Right atrium auricular region (tissue), 2 donors: ENCODE measurements at places on chromosomes 11 and 22. TPM values are rescaled to one million over a fixed set of nuclear protein-coding genes. Genes with fewer than 3 reads are reported as not detected.

SLC6A5 gene
- 0.11 TPM for total RNA-seq

RHOD gene
- total RNA-seq: 39.1 TPM

DNA sequence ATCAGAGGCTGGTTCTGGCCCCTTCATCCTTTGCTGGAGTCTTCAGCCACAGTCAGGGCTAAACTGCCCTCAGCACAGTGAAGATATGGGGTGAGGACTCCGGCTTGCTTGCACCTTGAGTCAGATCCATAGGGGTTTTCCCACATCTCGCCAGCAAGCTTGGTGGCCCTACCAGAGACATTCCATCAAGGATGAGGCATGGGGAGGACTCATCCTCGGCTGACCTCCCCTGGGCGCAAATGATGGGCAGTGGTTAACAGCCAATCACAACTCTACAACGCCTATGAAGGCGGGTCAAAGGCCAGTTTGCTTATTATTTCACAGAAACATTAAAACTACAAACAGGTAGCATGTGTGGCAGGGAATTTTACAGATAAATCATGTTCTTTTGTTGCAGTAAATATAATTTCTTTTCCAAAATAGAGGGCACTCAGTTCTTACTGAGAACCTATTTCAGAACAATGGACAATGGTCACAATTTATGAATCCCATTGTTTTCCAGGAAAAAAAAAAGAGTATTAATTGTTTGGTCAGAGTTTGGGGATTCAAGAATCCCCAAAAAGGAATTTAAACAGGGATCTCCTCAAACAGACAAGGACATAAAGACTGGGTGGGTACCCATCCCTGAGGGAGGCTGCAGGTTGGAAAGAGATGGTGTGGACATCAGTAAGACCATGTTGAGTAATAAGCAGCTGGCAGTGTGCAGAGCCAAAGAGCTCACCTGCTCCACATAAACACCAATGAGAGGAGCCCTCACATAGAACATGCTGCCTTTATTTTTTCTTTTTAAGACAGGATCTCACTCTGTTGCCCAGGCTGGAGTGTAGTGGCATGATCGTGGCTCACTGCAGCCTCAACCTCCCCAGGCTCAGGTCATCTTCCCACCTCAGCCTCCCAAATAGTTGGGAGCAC lies 14.8 kb downstream of the PLAAT3 start:
- DNase-seq: no peak

DNA sequence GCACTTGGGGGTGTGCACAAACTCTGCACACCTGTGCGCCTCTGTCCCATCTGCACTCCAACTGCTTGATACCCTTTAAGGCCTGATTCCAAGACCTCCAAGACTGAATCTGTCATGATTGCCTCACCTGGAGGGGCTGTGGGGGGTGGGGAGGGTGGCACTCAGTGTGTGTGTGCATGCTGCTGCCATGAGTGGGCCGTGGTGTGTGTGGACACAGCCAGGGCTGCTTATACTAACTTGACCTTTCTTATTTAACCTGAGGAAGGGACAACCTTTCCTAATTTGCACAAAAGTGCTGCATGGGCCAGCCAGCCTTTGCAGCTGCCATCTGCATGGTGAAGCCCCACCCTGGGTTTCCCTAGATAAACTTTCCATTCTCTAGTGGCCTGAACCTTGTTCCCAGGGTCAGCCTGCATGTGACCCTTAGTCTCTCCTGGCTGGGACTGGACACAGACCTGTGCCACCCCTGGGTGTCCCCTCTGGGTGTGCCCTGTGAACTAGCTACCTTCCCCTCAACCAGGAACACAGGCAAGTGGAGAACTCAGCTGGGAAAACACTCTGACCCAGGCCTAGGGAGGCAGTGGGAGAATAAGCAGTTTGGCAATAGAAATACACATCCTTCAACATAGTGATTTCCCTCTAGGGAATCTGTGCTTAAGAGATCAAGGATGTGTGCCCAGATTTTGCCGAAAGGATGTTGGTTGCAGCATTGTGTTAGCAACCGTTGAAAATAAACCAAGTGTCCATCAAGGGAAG lies 45.4 kb upstream of the DKK3 start:
- peak; percentile 58 for DNase-seq

PHOX2A gene
- total RNA-seq: not detected
